Stimulated activated CD8-positive, alpha-beta memory T cell treated with anti-CD3 and anti-CD28 coated beads, Interleukin-4, amount 100 ng/mL, for 1 hour (primary cell): ENCODE measurements at places on chromosomes 5 and 9.

DNA sequence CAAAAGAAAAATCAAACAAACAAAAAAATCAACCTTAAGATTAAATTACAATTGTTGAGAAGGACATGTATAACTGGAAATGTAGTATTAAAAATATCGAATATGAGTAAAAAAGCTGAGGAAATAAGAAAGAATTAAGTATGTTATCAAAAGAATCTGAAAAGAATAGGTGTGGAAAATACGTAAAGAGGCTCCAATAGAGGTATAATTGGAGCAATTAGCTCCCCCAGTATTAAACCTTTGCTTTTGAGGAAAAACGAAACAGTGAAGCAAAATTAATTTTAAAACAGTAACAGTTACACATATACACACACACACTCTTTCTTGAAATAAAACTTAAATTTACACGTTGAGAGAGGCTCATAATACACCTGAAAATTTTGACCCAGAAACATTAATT lies 578.7 kb upstream of the ADAMTS16 start:
- DNase-seq = no peak

DNA sequence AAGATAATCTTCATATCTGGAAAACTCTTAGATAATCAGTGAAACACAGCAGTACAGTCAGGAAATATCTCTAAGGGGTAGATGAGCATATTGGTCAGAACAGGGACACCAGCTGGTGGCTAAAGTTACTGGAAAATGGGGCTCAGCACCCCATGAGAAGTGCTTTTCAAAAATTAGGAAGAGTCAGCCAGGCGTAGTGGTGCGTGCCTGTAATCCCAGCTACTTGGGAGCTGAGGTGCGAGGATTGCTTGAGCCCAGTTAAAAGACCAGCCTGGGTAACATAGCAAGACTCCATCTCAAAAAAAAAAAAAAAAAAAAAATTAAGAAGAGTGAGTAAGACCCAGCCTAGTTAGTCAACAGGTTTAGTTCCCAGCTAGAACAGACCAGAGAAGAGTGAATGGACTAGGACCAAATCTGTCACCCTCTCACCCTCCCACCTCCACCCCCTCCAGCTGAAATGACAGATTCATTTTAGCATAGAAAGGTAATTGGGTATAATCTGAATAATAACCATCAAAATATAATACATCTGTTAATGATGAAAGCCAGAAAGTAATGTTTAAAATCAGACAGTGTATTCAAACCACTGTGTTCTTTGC lies 120.9 kb downstream of the CDC42SE2 start:
- DNase-seq = no peak

- DNase-seq = no peak
Measured at GRCh38 chr9:82553654-82554366, 509.1 kb downstream of the RASEF start.

- DNase-seq = no peak
Measured at GRCh38 chr9:114497236-114497635, 8.0 kb downstream of the WHRN start.

DNA sequence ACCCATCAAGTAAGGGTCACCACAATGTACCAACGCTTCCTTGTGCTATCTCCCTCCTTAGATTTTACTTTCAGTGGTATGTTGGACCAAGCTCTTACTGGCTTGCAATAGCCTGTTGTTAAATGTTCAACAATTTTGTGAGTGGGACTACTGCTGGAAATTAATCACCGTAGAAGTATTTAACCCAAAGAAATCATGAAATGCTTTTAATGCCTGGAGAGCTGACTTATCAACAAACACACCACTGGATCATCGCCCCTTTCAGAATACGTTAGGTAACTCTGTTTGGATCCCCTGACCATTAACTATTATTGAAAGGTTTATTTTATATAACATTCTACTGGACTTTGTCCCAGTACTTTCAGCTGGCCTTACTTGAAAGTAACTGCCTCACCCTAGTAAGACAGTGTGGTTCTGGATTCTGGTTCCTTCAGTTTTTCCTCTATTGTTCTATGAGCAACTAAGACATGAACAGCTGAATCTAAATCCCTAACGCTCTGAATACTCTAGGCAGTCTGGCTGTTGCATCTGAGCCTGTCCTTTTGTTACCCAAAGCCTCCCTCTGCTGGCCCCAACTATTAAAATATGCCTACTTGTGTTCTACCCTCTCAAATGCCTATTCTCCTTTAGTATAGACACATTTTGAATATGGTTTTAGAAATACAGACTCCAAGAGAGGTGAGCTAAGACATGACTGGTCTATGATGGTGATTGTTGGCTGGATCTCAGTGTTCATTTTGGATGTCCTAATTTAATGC lies 1203.4 kb upstream of the DMAC1 start:
- no peak for DNase-seq

DNA sequence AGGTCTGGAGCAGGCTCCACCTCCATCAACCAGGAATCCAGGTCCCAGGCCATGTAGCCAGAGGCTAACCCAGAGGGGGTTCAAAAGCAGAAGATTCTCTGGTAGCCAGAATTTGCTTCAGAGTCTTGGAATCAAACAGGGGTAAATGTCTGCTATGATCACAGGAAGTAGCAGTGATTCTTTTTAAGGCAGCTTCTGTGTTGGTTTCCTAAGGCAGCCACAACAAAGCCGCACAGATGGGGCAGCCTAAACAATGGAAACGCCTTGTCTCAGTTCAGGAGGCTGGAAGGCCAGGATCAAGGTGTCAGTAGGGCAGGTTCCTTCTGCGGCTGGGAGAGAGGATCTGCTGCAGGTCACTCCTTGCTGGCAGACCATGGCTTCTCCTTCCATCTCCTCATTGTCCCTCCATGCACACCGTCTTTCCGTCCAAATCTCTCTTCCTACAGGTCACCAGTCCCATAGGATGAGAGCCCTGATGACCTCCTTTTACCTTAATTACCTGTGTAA lies 167.3 kb downstream of the ROR2 start:
- no peak for DNase-seq

DNA sequence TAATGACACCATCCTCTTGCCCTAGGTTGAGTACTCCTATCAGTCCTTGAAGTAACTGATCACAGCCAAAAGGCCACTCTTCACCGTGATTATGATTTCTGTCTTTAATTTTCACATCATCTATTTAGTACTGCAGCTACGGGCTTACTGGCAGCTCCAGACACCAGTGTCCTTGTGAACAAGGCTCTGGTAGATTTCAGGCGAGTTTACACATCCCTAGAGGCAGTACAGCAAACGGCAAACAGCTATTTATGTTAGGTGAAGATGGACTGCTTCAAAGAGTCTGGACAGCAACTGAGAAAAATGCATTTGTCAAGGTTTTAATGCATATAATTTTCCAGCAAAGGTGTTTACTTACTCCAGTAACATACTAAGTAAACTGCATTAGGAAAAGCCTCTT lies 396.9 kb downstream of the KDM4C start:
- DNase-seq = no peak

GRCh38 chr5:135829179-135829578 lies 5.3 kb upstream of the SLC25A48 start:
- DNase-seq = no peak

DNA sequence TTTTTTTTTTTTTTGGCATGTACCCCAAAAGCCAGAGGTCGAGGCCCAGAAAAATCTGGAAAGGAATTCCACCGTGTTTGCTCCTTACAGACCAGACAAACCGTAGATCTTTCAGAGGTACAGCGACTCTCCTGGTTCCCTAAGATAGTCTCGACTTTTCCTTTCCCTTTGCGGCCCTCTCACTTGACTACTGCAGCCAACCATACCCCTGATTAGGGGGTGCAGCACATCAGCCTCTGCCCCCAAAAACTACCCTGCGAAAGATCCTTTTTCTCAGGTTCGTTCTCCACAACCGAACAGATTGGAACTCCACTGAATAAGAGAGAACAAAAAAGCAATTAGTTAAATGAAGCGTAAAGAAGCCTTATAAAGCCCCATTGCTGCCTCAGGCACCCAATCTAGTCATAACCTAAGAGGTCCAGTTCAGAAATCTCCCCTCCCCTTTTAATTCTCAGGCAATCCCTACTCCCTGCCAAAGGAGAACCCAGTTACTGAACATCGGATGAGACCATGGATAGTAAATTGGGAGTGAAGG lies 379 bp upstream of the TICAM2 start:
- DNase-seq = no peak

DNA sequence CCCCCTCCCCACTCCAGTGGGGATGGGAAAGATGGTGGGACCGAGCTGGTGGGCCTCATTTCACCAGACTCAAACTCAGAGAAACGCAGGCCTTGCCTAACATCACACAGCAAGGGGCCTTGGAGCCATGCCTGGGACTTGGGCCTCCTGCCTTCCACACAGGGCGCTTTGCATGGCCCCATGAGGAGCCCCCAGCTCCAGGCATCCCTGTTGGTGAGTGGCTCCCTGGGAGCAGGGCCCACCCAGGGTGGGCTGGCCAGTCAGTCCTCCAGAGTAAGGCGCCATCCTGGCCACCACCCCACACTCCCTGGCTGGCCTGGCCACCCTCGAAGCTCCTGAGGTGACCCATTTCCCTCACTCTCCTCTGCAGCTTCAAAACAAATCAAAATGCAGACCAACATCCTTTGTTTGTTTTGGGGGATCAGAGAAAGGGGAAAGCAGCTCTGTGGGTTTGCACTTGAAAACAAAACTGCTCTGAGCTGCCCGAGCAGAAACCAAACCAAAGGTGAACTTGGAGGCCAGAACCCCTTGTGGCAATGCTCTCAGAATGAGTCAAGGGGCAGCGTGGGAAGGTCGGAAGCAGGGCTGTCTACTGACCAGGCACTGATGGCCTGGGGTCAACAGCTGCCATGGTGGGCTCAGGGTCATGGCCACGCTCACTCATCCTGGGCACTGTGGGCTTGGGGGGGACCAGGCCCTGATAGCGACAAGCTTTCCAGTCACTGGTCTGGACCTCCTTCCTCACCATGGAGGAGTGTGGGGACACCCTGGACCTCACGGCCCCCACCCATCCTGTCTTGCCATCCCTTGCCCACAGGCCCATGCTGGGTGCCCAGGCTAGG lies 37.0 kb upstream of the VDAC1 start:
- DNase-seq = no peak

DNA sequence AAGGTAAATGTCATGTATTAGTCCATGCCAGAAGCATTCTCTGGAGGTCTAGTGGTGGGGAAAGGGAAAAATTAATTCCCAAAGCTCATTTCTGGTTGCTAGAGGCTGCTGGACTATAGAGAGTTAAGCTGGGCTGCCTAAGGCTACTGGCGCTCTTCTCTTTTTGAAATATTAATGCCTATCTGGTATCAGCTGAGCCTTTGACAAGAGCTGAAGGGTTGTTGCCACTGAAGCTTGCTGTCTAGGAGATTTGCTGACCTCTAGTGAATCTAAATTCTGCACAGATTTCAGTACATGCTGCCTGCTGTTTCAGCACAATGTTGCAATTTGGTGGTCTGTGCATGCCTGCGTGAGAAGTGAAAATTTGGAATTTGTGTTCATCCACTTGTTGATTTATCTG lies 29.1 kb upstream of the PLCXD3 start:
- DNase-seq = no peak

GRCh38 chr5:758698-759053 lies 25.9 kb downstream of the ZDHHC11B start:
- no peak for DNase-seq

- DNase-seq = no peak
Measured at GRCh38 chr5:36436306-36436705, 134.6 kb upstream of the RANBP3L start.

DNA sequence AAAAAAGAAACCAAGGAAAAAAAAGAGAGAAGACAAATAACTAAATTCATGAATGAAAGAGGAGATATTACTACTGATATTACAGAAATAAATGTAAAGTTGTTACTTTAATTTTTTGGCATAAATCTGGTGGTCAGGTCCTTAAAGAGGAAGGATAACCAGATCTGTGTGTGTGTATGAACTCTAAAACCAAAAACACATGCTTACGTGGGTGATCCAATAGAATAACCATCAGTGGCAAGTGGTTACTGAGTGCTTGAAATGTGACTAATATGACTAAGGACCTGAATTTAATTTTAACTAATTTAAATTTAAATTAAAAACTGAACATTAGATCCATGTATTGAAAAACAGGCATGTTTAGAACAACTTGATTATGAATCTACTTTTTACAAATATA lies 10.3 kb downstream of the SLC28A3 start:
- no peak for DNase-seq
